ENCODE measurements at places on chromosomes 2 and 18.
A peak's percentile ranks its signal among the peaks of the same experiment; 100 is the strongest.

- no peak for DNase-seq
These were observed 791.6 kb downstream of the GALR1 start for GRCh38 chr18:78041218-78041617.

- no peak for DNase-seq
These were observed 85.1 kb downstream of the GREB1L start for GRCh38 chr18:21327101-21327500.

- no peak for DNase-seq
These were observed 335.7 kb downstream of the GRB14 start for GRCh38 chr2:164285576-164285975.

GRCh38 chr2:9797681-9798556 is 45.4 kb upstream of the TAF1B start:
- peak; percentile 33 for DNase-seq

DNA sequence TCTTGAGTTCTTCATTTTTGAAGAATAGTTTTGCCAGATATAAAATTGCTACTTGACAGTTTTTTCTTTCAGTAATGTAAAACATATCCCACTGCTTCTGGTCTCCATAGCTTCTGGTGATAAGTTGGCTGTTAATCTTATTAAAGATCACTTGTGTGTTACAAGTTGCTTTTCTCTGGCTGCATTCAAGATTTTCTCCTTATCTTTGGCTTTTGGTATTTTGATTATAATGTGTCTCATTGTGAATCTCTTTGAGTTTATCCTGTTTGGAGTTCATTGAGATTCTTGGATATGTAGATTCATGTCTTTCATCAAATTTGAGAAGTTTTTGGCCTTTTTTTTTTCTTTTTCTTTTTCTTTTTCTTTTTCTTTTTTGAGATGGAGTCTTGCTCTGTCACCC is 20.2 kb upstream of the ADNP2 start:
- no peak for DNase-seq

DNA sequence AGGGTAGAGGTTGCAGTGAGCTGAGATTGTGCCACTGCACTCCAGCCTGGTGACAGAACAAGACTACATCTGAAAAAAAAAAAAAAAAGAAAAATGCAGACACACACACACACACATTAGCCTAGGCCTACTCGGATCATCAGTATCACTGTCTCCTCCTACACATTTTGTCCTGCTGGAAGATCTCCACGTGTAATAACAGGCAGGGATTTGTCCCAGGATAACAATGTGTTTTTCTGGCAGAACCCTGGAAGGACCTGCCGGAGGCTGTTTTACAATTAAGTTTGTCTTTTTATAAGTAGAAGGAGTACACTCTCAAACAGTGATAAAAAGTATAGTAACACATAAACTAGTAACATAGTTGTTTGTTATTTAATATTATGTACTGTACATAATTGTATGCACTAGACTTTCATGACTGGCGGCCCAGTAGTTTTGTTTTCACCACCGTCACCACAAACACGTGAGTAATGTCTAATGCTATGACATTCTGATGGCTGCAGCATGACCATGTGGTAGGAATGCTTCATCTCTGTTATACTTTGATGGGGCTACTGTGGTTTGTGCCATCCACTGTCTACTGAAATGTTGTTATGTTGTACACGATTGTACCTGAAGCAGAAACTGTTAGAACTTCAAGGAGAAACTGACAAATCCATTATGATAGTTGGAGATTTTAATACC is 130.6 kb downstream of the ATP9B start:
- DNase-seq, result peak; percentile 8

DNA sequence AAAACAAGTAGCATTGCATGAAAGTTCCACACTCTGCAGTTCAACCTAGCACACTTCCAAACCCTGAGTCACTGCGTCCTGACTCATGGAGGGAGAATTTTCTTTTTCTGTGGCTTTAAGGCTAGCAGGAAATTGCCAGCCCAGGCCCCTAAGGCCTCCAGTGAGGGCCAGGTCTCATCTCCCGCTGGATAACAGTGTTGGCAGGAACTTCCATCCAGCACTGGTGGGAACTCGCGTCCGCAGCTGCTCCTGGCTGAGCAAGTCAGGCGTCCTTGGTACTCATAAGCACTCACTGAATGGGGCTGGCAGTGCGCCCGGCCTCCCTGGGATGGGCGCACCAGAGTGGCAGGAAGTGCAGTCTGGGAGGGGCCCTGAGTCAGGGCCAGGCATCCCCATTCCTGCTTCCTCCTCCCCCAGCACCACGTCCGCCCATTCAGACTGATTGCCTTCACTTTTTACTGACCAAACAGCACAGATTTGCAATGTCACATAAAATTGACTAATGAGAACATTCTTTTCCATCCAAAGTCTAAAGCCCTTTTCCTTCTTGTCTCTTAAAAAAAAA is 14.3 kb downstream of the MALL start:
- peak; percentile 90 for DNase-seq

GRCh38 chr18:24022161-24022560 is 7.6 kb downstream of the TTC39C start:
- no peak for DNase-seq

All from RWPE1 (cell line).